Astrocyte (in vitro differentiated cells and primary cell): ENCODE measurements at places on chromosomes 3 and 15. TPM values are rescaled to one million over a fixed set of nuclear protein-coding genes. Genes with fewer than 3 reads are reported as not detected.

- no peak for DNase-seq
Measured at GRCh38 chr3:94626573-94626972, 563.7 kb downstream of the NSUN3 start.

GRCh38 chr3:196914866-196915265, 27.5 kb downstream of the NCBP2 start:
- no peak for DNase-seq

GRCh38 chr3:89340408-89340807, 233.0 kb downstream of the EPHA3 start:
- no peak for DNase-seq

GRCh38 chr3:195250473-195251251, 20.3 kb downstream of the XXYLT1 start:
- no peak for DNase-seq

Gene DLL4
- 0.09 and 0.29 TPM in 2 replicates for total RNA-seq

DNA sequence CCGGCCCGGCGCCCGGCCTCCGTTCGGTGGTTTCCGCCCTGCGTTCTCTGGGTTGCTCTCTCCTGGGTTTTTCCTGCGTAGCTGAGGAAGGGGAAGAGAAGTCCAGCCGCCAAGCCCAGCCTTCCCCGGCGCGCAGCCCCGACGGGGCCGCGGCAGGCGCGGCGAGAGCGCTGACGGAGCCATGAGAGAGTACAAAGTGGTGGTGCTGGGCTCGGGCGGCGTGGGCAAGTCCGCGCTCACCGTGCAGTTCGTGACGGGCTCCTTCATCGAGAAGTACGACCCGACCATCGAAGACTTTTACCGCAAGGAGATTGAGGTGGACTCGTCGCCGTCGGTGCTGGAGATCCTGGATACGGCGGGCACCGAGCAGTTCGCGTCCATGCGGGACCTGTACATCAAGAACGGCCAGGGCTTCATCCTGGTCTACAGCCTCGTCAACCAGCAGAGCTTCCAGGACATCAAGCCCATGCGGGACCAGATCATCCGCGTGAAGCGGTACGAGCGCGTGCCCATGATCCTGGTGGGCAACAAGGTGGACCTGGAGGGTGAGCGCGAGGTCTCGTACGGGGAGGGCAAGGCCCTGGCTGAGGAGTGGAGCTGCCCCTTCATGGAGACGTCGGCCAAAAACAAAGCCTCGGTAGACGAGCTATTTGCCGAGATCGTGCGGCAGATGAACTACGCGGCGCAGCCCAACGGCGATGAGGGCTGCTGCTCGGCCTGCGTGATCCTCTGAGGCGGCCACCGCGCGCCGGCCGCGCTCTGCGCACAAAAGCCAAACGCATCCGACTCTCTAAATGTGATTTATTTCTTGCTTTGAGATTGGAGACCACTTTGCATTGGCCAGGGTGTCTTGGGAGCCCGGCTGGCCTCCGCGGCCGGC, 727 bp downstream of the RAP2B start:
- DNase-seq: peak; percentile 26

Gene PRR20G
- not detected in 2 replicates for total RNA-seq

Gene FETUB
- total RNA-seq: not detected in 2 replicates

DNA sequence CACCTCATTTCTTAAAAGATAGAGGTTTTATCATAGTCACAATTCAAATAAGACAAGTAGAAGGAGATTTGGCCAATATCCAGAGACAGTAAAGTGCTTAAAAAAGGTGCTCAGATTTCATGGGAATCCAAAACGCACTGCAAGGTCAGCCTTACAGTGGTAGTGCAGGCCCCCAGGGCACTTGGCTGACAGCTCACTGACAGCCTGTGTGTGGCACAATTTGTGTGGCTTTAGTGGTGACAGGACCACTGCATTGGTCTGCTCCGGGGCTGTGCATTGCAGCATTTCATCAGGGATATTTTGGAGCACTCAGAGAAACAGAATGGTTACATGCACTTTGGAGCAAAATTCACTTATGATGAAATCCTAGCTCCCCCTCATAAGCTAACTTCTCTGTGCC, 544.3 kb downstream of the NTRK3 start:
- DNase-seq: no peak

DNA sequence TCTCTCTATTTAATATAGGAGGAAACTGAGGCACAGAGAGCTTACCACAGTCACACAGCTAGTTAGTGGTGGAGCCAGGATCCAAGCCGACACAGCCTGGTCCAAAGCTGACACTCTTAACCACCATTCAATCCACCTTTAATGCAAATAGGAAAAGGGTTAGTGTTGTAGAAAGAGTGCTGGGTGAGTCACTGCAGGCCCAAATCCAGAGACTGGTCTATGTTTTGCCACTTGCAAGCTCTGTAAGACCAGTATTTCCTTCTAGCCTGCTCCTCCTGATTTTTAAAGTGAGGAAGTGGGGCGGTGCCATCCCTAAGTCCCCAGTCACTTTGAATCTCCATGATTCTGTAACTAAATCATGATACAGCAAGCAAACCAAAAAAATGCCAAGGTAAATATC, 111.0 kb downstream of the MECOM start:
- DNase-seq: no peak

Gene ST6GAL1
- 15.8 and 19.3 TPM in 2 replicates for total RNA-seq

Gene RETNLB
- total RNA-seq: not detected in 2 replicates

Gene TRPC1
- 15.7 and 19.2 TPM in 2 replicates for total RNA-seq

- DNase-seq: peak; percentile 98
Measured at GRCh38 chr3:190345027-190345821, 23.0 kb upstream of the CLDN1 start.

- DNase-seq: peak; percentile 81
Measured at GRCh38 chr3:159804726-159805410, 183.8 kb upstream of the IL12A start.

Gene CADPS
- total RNA-seq: 5.4 and 7.1 TPM in 2 replicates

Gene IMP3
- total RNA-seq: 43.9 and 48.4 TPM in 2 replicates

Gene FSIP1
- 0.77 and 0.84 TPM in 2 replicates for total RNA-seq

Gene JAGN1
- 31.7 and 33.6 TPM in 2 replicates for total RNA-seq

- no peak for DNase-seq
Measured at GRCh38 chr15:60899322-60899966, 329.7 kb downstream of the RORA start.

Gene PLOD2
- 117 and 151 TPM in 2 replicates for total RNA-seq

Gene LIPC
- not detected in 2 replicates for total RNA-seq

DNA sequence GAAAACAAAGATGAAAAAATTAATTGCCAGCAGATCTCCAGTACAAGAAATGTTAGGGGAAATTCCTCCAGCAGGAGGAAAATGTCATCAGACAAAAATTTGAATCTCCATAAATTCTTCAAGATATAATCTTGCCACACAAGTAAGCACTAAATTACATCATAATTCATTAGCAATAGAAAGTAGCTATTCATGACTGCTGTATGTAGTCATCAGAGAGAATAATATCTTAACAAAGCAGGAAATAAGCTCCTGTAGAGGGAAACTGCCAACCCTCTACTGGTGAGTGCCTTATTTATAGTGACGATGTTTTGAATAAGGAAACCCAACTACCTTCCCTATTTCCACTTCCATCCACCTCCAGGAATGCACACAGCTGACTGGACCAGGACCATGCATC, 15.8 kb upstream of the SLC27A2 start:
- DNase-seq: peak; percentile 88

Gene LRRN1
- total RNA-seq: 17.4 and 35.6 TPM in 2 replicates

Gene ACOX2
- 2.2 and 2.7 TPM in 2 replicates for total RNA-seq

DNA sequence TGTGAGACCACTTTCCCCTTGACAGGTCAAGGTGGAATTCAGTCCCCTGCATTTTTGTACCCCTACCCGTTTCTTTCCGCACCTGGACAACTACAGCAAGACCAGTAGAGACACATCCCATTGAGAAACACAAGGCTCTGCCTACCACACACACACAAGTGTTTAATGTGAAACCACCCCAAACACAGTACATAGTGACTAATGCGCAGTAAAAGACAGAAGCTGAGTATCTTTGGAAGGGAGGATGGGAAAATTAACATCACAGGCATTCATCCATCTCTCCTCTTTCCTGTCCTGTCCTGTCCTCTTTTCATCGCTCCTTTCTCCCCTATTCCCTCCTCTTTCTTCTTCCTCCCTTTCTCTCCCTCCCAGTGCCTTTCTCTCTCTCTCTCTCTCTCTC, 64.8 kb downstream of the SCN11A start:
- DNase-seq: no peak

Gene SEMA5B
- 1.0 and 2.1 TPM in 2 replicates for total RNA-seq

Gene GABRR3
- not detected in 2 replicates for total RNA-seq

GRCh38 chr15:83207660-83208366, at the start of gene HDGFL3:
HDGFL3 (minus strand) TSS chr15:83207823; CDS start chr15:83207414, 409 bp downstream.
- DNase-seq: peak; percentile 29

GRCh38 chr15:67569668-67570067, 27.2 kb downstream of the MAP2K5 start:
- no peak for DNase-seq

GRCh38 chr3:24145981-24146822, 201.1 kb downstream of the NR1D2 start:
- peak; percentile 86 for DNase-seq

Gene TEX9
- total RNA-seq: 10.3 and 11.0 TPM in 2 replicates

GRCh38 chr15:39597751-39598185, 16.9 kb downstream of the THBS1 start:
- DNase-seq: no peak

GRCh38 chr15:64574301-64575017, 114.1 kb downstream of the ZNF609 start:
- DNase-seq: peak; percentile 39

Gene ZNF80
- total RNA-seq: not detected in 2 replicates

DNA sequence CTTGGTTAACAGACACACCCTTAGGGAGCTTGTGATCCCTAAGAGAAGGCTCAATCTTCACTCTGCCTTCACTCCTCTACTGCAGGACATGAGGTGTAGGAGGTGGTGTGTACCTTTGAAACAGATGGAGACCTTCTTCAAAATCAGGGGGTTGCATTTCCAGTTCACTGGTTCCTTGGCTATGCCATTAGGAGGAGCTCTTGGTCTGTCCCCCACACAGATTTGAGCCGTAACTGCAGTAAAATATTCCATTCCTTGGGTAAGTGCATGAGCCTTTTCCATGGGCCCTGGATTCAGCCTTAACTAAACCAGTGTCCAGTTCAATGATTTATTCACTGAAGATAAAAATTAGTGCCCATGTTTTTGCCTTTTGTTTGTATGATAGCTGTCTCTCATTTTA, 144.6 kb downstream of the MCTP2 start:
- DNase-seq: no peak

DNA sequence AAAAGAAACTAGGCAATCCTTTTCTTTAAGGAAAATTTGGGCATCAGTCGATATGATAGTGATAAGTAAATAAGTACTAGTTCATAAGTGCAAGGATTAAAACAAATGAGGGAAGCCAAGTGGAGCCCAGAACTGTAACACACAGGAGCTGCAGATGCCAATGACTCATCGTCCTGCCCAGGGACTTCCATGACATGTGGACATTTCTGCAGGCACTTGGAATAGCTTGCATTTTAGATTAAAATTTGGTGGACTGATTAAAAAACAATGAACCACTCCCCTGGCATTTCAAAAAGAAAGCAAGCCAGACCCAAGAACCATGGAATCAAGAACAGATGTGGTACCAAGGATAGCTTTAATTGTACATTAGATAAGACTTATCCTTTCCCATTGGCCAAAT, 2.9 kb downstream of the SAMD7 start:
- DNase-seq: peak; percentile 48

DNA sequence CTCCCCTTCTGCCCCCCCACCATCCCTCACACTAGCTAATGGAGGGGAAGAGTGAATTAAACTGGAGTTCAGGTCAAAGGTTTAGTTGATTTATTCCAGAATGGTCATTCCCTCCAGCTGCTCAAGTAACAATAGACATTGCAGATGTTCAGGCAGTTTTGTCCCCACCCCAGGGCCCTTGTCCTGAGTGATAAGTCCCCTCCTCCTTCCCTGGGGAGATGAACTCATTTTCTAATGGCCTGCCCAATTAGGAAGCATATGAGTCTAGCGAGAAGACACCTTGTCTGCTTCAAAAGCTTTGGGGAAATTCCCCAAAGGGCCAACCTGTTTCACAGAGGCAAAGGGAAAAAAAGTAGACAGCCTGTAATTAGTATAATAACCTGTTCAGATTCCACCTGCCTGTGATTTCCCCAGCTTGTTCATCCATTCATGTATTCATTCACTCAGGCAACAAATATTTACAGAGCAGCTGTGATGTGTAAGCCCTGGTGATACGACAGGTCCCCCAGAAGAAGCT, 165.3 kb downstream of the SHQ1 start:
- no peak for DNase-seq

- DNase-seq: no peak
Measured at GRCh38 chr3:115968871-115969270, 345.6 kb downstream of the GAP43 start.
